NCI-H1048 (cell line): ENCODE measurements at places on chromosomes 11 and 22.

DNA sequence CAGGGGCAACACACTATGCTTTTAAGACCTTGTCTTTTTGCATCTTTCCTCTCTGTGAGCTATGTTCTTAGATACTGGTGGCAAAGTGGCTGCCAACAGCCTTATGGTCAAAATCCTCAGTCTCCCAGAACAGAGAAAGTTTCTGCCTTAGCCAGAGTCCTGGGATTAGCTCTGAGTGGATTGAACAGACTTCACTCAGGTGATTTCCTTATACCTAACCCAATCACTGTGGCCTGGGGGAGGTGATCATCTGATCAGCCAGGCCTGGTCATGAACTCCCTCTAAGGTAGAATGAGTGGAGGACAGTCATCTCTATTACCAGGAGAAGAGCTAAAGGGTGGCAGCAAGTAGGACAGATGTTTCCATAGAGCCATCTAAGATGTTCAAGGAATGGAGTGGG is 218.5 kb upstream of the E2F8 start:
- DNase-seq = no peak

- no peak for DNase-seq
Measured at GRCh38 chr11:133269267-133269666, 263.0 kb downstream of the OPCML start.

DNA sequence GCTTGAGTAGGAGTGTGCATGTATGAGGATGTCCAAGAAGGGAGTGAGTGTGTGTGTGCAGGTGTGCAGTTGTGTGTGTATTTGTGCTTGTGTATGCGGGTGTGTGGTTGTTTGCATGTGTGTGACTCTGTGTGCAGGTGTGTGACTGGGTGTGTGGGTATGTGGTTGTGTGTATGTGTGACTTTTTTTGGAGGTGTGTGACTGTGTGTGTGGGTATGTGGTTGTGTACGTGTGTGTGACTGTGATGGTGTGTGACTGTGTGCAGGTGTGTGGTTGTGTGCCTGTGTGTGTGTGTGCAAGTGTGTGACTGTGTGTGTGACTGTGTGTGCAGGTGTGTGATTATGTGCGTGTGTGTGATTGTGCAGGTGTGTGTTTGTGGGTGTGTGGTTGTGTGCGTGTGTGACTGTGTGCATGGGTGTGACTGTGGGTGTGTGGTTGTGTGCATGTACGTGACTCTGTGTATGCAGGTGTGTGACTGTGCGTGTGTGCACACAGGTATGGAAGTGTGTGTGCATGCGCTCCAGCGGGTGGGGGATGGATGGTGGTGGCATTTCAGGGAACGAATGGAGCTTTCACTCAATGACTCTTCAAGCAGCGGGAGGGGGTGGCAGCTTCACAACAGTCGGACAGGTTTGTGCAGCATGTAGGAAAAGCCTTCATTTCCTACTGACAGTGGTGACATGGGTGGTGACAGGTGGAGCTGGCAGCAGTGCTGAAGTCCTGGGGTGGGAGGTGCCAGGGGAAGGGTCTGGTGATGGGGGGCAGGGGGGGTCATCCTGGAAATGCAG is 47.6 kb downstream of the CACNA1I start:
- no peak for DNase-seq

DNA sequence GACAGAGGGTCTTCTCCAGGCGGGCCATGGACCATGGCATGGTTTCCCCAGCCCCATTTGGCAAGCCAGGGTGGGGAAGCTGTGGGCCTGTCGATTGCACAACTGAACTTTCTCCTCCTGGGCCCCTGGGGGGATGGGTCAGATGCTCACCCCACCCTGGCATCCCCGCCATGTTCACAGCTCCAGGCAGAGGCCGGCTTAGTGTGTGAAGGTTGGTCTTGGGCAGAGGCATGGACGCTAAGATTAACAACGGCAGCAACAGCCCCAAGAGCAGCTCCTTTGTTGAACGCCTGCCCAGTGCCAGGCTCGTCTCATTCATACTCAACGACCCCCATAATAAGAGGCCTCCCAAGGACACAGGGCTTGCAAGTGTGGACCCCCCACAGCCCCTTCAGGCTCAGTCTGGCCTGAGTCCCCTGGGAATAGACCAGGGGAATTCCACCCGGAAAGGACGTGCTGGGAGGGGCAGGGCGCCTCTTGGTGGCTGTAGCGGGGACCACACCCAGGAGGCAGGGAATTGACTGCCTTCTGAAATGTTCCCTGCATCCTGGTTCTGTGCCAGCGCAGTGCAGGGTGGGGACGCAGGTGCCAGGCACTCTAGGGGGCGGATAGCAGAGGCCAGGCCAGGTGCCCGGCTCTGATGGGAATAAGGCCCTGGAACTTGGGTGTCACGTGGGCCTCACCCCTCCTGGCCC is 8.3 kb downstream of the TSPO start:
- no peak for DNase-seq

- DNase-seq = no peak
Measured at GRCh38 chr11:4543561-4543960, 1.4 kb upstream of the OR52M1 start.

DNA sequence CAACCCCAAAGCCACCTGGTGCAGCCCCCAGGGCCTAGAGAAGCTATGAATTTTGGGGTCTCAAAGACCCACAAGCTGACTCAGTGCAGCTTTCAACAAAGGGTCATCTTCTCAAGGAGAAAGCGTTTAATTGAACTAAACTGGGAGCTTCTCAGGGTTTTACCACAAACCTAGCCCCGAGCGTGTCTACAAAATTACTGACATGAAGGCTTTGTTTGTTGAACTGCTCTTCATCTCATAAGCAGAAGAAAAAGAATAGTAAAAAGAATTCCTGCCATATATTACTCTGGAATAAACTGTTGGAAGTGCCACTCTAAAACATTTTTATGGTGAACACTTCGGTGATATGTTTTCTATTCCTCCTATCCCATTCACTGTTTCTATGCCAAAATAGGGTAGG is 50.8 kb upstream of the INCENP start:
- no peak for DNase-seq

DNA sequence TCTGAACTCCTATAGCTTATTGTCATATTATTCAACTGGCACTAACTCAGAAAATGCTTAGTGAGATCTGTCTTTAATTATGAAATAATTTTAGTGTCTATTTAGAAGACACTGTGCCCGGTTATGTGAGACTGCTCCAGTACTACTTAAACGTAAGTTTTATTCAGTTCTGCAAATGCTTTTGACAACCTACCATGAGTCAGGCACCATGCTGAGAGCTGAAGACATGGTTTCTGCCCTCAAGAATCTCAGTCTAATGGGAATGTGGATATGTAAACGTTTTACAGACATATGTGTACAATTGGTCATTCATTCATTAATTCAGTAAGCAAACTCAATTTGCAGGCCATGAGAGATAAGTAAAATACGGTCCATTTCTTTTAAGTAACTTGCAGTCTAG is 40.0 kb downstream of the DCUN1D5 start:
- no peak for DNase-seq
